GM10248 (cell line): ENCODE measurements at places on chromosomes 3 and 15.

GRCh38 chr3:12375572-12375971 lies 86.7 kb downstream of the PPARG start:
- DNase-seq = no peak

DNA sequence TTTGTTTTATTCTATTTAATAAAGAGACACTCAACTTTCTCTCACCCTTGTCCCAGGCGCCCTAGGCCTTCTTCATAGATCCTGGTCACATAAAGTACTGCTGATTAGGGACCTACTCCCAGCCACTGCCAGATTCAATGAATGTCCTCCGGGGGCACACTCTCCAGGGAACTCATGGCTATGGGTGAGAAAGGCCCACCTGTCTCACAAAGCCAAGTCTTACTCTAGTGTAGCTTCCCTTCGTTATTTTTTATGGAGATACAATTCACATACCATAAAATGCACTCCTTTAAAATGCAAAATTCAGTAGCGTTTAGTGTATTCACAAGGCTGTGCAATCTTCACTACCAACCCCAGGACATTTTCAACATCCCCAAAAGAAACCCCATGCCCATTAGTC lies 87.8 kb downstream of the ADCY5 start:
- DNase-seq = no peak

DNA sequence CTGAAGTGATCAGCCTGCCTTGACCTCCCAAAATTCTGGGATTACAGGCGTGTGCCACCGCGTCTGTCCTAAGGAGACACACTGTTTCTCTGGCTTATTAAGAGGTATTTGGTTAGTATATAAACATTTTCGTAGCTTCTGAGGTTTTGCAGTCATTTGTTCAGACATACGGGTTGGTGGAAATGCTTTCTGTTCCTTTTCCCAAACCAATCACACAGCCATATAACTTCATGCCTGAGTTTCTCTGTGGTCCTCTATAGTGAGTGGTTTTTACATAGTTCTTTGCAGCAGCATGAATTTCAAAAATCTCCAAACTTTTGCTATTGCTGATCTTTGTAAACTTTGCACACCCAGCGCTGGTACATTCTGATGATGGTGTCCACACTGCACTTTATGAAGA lies 100.5 kb downstream of the AKAP13 start:
- no peak for DNase-seq

DNA sequence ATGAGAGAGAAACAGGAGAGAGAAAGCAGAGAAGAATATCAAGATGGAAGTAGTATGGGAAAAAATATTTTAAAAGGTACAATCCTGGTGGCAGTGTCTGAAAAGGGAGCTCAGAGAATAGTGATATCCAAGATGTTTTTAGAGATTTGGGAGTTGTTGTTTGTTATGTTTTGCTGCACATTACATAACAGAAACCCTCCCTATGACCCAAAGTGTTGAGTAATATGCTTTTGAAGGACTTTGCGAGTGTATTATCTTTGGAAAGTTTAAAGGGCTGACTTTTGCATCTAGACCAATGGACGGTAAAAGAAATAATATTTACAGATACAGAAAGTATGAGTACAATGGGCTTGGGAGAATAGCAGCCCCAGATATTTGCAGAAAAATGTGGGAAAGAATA lies 759.7 kb downstream of the NTRK3 start:
- DNase-seq = no peak

DNA sequence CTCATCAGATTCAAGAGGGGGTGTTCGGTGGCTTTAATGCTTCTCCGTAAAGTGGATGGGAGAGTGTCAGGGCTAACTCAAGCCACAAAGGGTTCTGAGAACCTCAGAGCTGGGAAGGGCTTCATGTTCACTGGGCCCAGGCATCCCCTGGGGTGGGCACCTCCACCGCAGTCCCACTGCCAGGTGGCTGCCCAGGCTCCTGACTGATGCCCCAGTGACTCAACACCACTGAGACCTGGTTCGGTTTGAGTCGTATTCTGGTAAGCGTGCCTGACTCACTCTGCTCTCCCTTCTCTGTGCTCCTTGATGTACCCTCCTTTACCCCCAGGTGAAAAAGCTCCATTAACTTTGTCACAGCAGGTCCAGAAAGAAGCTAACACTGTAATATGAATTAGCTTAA lies 304.6 kb downstream of the RPLP1 start:
- DNase-seq = no peak

DNA sequence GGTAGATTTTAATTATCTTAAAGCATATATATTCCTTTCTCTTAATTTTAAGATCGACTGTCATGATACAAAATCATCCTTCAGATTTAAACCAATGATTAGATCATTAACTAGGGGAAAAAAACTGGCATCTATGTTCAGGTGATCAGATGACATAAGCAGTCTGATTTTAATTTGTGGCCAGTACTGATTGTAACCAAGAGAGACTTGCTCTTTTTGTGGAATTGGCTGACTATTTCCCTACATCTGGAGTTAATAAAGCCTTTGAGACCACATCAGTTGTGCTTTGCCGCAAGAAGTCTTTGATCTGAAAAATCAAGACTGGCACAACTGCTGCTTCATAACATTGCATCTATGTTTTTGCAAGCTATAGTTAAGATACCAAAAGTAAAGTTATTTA lies 148.4 kb upstream of the CGNL1 start:
- no peak for DNase-seq

- DNase-seq = peak; percentile 6
Measured at GRCh38 chr15:99412626-99413025, 153.2 kb upstream of the MEF2A start.

DNA sequence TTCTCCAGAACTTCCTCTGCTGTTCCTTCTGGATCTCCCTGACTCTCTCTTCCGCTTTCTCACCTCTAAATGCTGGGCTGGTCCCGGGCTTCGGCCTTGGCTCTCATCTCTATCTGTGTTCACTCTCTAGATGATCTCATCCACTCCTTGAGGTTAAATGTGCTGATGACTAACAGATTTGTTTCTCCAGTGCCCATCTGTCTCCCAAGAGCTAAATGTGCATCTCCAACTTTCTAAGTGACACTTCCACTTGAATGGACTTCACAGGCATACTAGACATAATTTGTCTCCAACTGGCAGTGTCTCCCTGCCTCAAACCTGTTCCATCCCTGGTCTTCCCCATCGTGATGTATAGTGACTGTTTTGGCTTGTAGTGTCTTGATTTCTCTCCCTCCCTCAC lies 95.3 kb downstream of the ITPR1 start:
- peak; percentile 23 for DNase-seq

GRCh38 chr3:142270407-142270806 lies 45.0 kb upstream of the GK5 start:
- no peak for DNase-seq
